ENCODE measurements at places on chromosomes 7 and 10.

DNA sequence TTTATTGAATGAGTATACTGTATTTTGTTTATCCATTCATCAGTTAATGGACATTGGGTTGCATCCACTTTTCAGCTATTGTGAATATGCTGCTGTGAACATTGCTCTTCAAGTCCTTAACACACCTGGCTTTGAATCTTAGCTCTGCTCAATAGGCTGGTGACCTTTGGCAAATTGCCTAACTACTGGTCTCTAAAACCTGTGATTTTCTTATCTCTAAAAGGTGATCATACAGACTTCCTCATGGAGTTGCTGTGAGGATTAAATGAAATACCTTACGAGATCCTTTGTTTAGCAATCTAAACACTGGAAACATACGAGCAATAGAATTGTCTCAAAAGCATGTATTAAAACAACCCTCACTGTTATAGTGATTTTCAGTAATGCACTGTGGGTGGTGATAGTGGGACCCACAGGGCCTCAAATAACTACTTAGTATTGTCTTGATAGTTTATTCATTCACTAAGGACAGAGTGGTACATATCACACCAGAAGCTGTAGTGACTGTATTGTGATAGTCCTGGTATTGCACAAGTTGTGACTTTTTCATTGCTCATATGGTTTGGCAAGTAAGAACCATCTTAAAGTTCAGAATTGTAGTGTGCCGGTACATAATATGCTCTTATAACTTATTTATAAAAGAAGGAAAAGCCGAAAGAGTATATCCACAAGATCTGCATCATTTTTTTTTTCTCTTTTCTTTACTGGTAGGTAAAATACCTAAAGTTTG, 257.6 kb downstream of the EXOC4 start:
- no peak for DNase-seq

- DNase-seq: no peak
These were observed 4.9 kb downstream of the MEOX2 start for GRCh38 chr7:15681631-15682030.

DNA sequence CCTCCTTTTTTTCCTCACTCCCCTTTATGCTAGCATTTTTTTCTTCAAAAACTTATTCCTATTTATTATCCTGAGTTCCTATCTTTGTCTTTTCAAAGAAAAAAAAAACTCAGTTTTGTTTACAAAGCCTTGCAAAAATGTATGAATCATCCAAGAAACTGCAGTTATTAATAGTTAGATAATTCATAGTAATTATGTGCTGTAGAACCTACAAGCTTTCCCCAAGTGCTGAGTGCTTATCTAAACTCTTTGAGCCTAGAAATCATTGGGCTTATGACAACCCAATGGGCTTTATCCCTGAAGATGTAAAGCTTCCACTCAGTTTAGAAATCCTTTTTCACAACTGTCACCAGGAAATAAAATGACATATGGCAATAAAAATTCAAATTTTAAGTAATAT, 145.9 kb upstream of the WNT16 start:
- DNase-seq: no peak

DNA sequence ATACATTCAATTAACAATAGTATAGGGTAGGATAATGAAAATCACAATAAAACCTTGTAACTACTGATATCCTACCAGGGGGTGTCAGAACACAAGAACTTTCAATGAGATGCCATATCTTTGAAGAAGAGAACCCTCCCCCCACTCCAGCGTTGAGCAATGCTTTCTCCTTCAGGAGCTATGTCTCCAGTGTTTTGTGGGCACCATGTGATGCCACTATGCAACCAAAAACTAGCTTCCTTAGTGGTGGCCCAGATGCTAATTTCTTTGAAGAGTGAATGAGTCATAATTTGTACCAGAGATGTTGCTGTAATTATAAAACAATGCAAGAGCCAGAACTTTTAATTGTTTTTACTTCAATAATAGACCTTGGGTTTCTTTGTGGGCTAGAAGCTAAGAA, 76.0 kb upstream of the ADO start:
- no peak for DNase-seq

GRCh38 chr7:120989257-120990220, 1.0 kb downstream of the CPED1 start:
- no peak for DNase-seq

GRCh38 chr7:727104-727805, at the start of gene PRKAR1B:
Gene PRKAR1B, minus strand, starts transcription at chr7:727281. Its CDS starts 15,776 bp downstream, at chr7:711505.
- DNase-seq: no peak

GRCh38 chr10:101935431-101935830, 91.8 kb upstream of the KCNIP2 start:
- DNase-seq: no peak

- DNase-seq: peak; percentile 67
These were observed 88.1 kb downstream of the BTAF1 start for GRCh38 chr10:92011560-92012214.

Data from astrocyte (in vitro differentiated cells and primary cell).